ENCODE measurements at places on chromosomes 3 and 15. TPM values are rescaled to one million over a fixed set of nuclear protein-coding genes. Genes with fewer than 3 reads are reported as not detected.
A peak's percentile ranks its signal among the peaks of the same experiment; 100 is the strongest.

Gene IL17RB
- 2.3 TPM for total RNA-seq

Gene MYNN
- 14.3 TPM for total RNA-seq

Gene HYAL1
- 6.1 TPM for total RNA-seq

- no peaks in the 10 kb centered on the region for H3K27me3 ChIP-seq
- no peak for DNase-seq
- peaks cover 25% of the 10 kb centered on the region for H3K4me1 ChIP-seq
- H3K36me3 ChIP-seq: peaks cover 37% of the 10 kb centered on the region
Measured at GRCh38 chr3:40461161-40461560, 4.0 kb downstream of the RPL14 start.

DNA sequence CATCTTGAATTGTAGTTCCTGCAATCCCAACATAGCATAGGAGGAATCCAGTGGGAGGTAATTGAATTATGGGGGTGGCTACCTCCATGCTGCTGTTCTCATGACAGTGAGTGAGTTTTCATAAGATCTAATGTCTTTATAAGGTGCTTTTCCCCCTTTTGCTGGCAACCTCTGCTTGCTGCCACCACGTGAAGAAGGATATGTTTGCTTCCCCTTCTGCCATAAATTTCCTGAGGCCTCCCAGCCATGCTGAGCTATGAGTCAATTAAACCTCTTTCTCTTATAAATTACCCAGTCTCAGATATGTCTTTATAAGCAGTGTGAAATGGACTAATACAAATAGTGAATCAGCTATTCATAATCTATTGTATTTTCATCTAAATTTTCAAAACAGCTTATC lies 537.3 kb downstream of the EPHA3 start:
- H3K4me1 ChIP-seq: no peaks in the 10 kb centered on the region
- H3K36me3 ChIP-seq: no peaks in the 10 kb centered on the region
- no peak for DNase-seq
- H3K27me3 ChIP-seq: no peaks in the 10 kb centered on the region

- DNase-seq: no peak
- peaks cover 16% of the 10 kb centered on the region for H3K4me1 ChIP-seq
- H3K27ac ChIP-seq: no peak overlapping the region
- no peaks in the 10 kb centered on the region for H3K36me3 ChIP-seq
- H3K4me3 ChIP-seq: no peak overlapping the region
Measured at GRCh38 chr3:169250000-169250399, 413.5 kb downstream of the MECOM start.

GRCh38 chr3:27253831-27254230 lies 115.4 kb downstream of the NEK10 start:
- no peak overlapping the region for H3K4me3 ChIP-seq
- no peaks in the 10 kb centered on the region for H3K36me3 ChIP-seq
- DNase-seq: no peak
- no peaks in the 10 kb centered on the region for H3K4me1 ChIP-seq

DNA sequence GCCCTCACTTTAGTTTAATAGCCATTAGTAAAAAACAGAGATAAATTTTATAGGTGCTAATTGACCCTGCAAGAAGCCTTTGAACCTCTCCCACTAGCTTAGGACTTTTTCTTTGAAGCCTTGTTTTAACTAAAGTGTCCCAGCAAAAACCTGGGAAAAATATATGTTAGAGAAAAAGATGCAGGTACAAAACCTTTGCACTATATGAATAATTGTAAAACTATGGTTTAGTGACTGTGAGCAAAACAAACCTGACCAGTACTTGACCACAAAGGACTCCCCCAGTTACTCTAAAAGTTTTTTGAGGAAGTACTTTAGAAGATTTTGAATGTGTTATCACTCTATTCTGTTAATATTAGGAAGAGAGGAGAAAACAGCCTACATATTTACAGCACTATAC lies 123.3 kb upstream of the TP63 start:
- H3K27me3 ChIP-seq: no peaks in the 10 kb centered on the region
- peaks cover 16% of the 10 kb centered on the region for H3K4me1 ChIP-seq
- no peak overlapping the region for H3K4me3 ChIP-seq
- no peak overlapping the region for H3K27ac ChIP-seq

DNA sequence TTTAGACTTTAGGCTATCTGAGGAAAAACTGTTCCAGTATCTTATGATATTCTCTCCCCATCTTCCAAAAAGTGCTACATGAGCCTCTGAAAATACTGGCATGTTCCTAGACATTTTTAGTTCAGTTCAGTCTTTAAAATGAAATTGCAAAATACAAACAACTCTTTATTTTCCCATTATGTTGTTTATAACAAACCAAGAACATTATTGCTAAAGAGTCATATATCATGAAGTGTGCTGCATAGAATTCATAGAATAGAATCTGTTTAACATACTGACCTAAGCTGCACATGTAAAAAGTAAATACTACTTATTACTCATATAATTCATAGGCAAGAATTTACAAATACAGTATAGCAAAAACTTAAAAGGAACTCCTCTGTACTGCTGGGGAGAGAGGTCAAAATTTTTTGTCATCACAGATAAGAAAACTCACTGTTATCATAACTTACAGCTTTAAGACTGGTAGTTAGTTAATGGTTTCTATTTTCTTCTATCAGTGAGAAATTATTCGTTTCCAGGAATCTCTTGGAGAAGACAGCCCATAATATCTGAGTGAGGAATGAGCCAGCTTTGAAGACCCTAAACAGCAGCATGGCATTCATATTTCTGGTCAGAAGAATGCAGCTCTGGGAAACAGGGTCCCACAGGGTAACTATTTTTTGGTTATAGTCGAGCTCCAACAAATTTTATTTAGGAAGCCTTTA lies 32.2 kb downstream of the FILIP1L start:
- H3K27me3 ChIP-seq: no peaks in the 10 kb centered on the region
- no peaks in the 10 kb centered on the region for H3K36me3 ChIP-seq
- H3K27ac ChIP-seq: peak overlapping the region; percentile 89
- H3K4me1 ChIP-seq: peaks cover 27% of the 10 kb centered on the region
- DNase-seq: no peak
- H3K4me3 ChIP-seq: no peak overlapping the region

- no peaks in the 10 kb centered on the region for H3K4me1 ChIP-seq
- no peaks in the 10 kb centered on the region for H3K36me3 ChIP-seq
- no peak overlapping the region for H3K4me3 ChIP-seq
- DNase-seq: no peak
- H3K27me3 ChIP-seq: no peaks in the 10 kb centered on the region
- no peak overlapping the region for H3K27ac ChIP-seq
Measured at GRCh38 chr15:74525309-74525708, 15.7 kb upstream of the ARID3B start.

GRCh38 chr3:130644628-130645253 lies 101.9 kb downstream of the PIK3R4 start:
- no peaks in the 10 kb centered on the region for H3K36me3 ChIP-seq
- no peak overlapping the region for H3K27ac ChIP-seq
